ENCODE measurements at places on chromosomes 6 and 20.
A peak's percentile ranks its signal among the peaks of the same experiment; 100 is the strongest.

DNA sequence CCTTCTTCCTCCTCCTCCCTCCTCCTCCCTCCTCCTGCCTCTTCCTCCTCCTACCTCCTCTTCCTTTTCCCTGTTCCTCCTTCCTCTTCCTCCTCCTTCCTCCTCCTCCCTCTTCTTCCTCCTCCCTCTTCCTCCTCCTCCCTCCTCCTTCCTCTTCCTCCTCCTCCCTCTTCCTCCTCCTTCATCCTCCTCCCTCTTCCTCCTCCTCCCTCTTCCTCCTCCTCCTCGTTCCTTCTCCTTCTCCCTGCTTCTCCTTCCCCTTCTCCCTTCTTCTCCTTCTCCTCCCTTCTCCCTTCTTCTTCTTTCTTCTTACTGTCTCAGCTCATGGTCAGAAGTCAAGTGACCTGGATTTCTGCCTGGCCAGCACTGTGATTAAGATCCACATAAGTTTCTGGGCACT is 7.7 kb downstream of the MAS1 start:
- H3K27me3 ChIP-seq: no peaks in the 10 kb centered on the region
- H3K4me1 ChIP-seq: no peaks in the 10 kb centered on the region
- H3K36me3 ChIP-seq: no peaks in the 10 kb centered on the region

- H3K4me1 ChIP-seq: peaks cover 11% of the 10 kb centered on the region
- no peaks in the 10 kb centered on the region for H3K36me3 ChIP-seq
- no peak for DNase-seq
- no peak overlapping the region for H3K4me3 ChIP-seq
- H3K27me3 ChIP-seq: no peaks in the 10 kb centered on the region
- no peak overlapping the region for H3K27ac ChIP-seq
These were observed 43.7 kb downstream of the FRK start for GRCh38 chr6:116016846-116017545.

DNA sequence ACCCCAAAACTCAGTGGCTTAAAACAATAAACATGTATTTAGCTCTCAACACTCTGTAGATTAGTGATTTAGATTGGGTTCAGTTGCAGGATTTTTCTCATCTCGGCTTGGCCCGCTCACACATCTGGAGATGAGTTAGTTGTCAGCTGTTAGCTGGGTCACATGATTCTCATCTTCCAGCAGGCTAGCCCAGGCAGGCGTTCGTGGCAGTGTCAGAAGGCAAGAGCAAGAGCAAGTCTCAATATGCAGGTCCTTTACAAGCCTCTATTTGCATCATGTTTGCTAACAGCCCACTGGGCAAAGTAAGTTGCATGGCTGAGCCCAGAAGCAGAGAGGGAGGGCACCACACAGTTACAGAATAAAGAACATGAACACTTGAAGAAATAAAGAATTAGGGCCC is 83.6 kb upstream of the MYLIP start:
- H3K27ac ChIP-seq: no peak overlapping the region
- no peak overlapping the region for H3K4me3 ChIP-seq
- no peaks in the 10 kb centered on the region for H3K4me1 ChIP-seq
- H3K36me3 ChIP-seq: no peaks in the 10 kb centered on the region

DNA sequence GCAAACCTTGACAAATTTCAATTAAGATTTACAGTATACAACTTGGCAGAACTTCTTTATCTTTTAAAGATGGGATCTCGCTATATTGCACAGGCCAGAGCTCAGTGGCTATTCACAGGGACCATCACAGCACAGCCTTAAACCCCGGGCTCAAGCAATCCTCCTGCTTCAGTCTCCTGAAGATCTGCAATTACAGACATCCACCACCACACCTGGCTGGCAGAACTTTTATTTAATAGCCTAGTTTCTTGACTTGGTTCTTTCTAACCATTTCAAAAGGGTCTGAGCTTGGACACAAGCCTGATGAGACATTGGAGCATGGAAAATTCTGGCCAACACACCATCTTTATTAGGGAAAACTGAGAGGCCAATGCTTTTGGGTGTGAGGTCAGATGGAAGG is 151.6 kb upstream of the KCNG1 start:
- H3K27ac ChIP-seq: no peak overlapping the region
- no peaks in the 10 kb centered on the region for H3K4me1 ChIP-seq
- no peak overlapping the region for H3K4me3 ChIP-seq
- H3K27me3 ChIP-seq: no peaks in the 10 kb centered on the region
- DNase-seq: no peak

GRCh38 chr6:167703781-167704180 is 122.9 kb upstream of the AFDN start:
- no peak overlapping the region for H3K4me3 ChIP-seq
- no peaks in the 10 kb centered on the region for H3K27me3 ChIP-seq
- no peak overlapping the region for H3K27ac ChIP-seq
- no peak for DNase-seq

- no peak overlapping the region for H3K4me3 ChIP-seq
- DNase-seq: no peak
- no peaks in the 10 kb centered on the region for H3K36me3 ChIP-seq
- H3K27ac ChIP-seq: no peak overlapping the region
These were observed 54.7 kb downstream of the PHF20 start for GRCh38 chr20:35826397-35826998.

GRCh38 chr6:113697632-113698410 is 159.3 kb upstream of the MARCKS start:
- no peaks in the 10 kb centered on the region for H3K27me3 ChIP-seq
- no peak for DNase-seq
- H3K36me3 ChIP-seq: no peaks in the 10 kb centered on the region
- no peak overlapping the region for H3K4me3 ChIP-seq

- peaks cover 9% of the 10 kb centered on the region for H3K4me1 ChIP-seq
- no peak overlapping the region for H3K27ac ChIP-seq
- H3K4me3 ChIP-seq: no peak overlapping the region
- H3K36me3 ChIP-seq: no peaks in the 10 kb centered on the region
These were observed 2.3 kb upstream of the OCSTAMP start for GRCh38 chr20:46552460-46553420.

DNA sequence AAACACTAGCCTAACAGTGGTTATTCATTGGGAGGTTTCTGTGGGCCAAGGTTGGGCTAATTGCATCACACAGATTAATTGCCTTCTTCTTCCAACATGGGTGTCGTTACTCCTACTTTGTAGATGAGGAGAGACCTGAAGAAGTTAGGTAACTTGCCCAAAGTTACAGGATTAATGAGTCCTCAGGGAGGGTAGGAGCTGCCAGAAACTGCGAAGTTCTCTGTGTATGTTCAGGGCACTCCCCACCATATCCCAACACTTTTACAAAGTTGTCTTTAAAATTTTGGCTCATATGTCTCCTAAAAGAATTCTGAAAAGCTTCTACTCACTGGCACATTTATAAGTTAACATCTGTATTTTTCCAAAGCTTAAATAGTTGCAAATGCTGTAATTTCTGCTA is 323.5 kb upstream of the HSF2 start:
- peaks cover 10% of the 10 kb centered on the region for H3K4me1 ChIP-seq
- DNase-seq: no peak
- H3K27me3 ChIP-seq: no peaks in the 10 kb centered on the region
- H3K36me3 ChIP-seq: no peaks in the 10 kb centered on the region

GRCh38 chr6:25487012-25487411 is 165.0 kb upstream of the SCGN start:
- H3K27ac ChIP-seq: no peak overlapping the region
- H3K4me3 ChIP-seq: no peak overlapping the region
- H3K36me3 ChIP-seq: no peaks in the 10 kb centered on the region
- DNase-seq: no peak

GRCh38 chr20:2654384-2654822 is 2.0 kb downstream of the NOP56 start:
- no peaks in the 10 kb centered on the region for H3K36me3 ChIP-seq
- no peaks in the 10 kb centered on the region for H3K27me3 ChIP-seq
- H3K4me1 ChIP-seq: peaks cover 22% of the 10 kb centered on the region
- H3K4me3 ChIP-seq: peak overlapping the region; percentile 83
- no peak overlapping the region for H3K27ac ChIP-seq

GRCh38 chr20:38286586-38287531 is 17.1 kb upstream of the BPI start:
- peaks cover 8% of the 10 kb centered on the region for H3K4me1 ChIP-seq
- H3K36me3 ChIP-seq: no peaks in the 10 kb centered on the region
- H3K27ac ChIP-seq: no peak overlapping the region
- H3K4me3 ChIP-seq: no peak overlapping the region
- no peaks in the 10 kb centered on the region for H3K27me3 ChIP-seq

- no peaks in the 10 kb centered on the region for H3K4me1 ChIP-seq
- DNase-seq: no peak
- no peaks in the 10 kb centered on the region for H3K36me3 ChIP-seq
- H3K27me3 ChIP-seq: no peaks in the 10 kb centered on the region
- no peak overlapping the region for H3K4me3 ChIP-seq
- no peak overlapping the region for H3K27ac ChIP-seq
These were observed 228.7 kb upstream of the RREB1 start for GRCh38 chr6:6878887-6879585.

DNA sequence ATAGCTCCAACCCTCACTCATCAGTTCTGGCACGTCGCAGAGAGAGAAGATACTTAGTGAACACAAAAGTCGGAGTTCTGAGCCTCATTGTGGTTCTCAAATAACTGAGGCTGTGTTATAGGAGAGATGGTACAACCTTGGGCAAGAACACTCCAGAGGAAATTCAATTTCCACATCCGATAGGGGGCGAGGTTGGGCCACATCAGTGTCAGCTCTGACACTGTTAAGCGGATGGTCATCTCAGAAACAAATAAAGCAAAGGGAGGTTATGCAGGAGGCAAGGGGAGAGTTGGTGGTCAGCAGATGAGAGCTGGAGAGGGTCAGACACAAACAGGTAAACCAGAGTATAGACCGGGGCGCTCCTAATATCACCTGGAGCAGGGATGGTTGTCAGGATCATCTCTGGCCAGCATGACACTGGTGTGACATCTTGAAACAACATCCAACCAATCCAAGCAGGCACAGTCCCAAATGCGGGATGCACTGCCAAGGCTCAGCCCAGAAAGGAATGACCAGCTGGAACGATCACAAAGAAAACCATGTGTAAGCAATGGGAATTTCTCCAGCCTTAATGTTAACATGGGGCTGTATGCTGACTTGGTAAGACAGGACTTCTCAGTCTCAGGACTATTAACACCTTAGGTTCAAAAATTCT is 331.8 kb downstream of the HACE1 start:
- peak; percentile 54 for DNase-seq
- no peaks in the 10 kb centered on the region for H3K4me1 ChIP-seq
- H3K36me3 ChIP-seq: no peaks in the 10 kb centered on the region

GRCh38 chr6:111806561-111807497 is 66.4 kb downstream of the FYN start:
- H3K36me3 ChIP-seq: no peaks in the 10 kb centered on the region
- no peaks in the 10 kb centered on the region for H3K27me3 ChIP-seq
- DNase-seq: no peak
- H3K4me3 ChIP-seq: no peak overlapping the region

- no peak for DNase-seq
- H3K36me3 ChIP-seq: no peaks in the 10 kb centered on the region
- H3K4me1 ChIP-seq: no peaks in the 10 kb centered on the region
- no peak overlapping the region for H3K4me3 ChIP-seq
- H3K27me3 ChIP-seq: no peaks in the 10 kb centered on the region
- no peak overlapping the region for H3K27ac ChIP-seq
These were observed 201.4 kb downstream of the ARHGAP18 start for GRCh38 chr6:129508477-129509145.

DNA sequence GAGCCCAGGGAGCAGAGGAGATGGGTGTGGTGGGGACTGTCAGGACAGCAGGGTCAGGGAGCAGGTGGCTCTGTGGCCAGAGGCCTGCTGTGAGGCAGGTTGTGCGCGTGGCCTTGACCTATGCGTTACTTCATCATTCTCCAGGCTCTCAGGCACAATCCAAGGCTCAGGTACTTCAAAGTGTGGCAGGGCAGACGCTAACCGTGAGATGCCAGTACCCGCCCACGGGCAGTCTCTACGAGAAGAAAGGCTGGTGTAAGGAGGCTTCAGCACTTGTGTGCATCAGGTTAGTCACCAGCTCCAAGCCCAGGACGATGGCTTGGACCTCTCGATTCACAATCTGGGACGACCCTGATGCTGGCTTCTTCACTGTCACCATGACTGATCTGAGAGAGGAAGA is 535 bp downstream of the NCR2 start:
- no peak overlapping the region for H3K4me3 ChIP-seq
- H3K4me1 ChIP-seq: no peaks in the 10 kb centered on the region
- no peak overlapping the region for H3K27ac ChIP-seq
- H3K36me3 ChIP-seq: no peaks in the 10 kb centered on the region
- peaks cover 9% of the 10 kb centered on the region for H3K27me3 ChIP-seq
- no peak for DNase-seq

DNA sequence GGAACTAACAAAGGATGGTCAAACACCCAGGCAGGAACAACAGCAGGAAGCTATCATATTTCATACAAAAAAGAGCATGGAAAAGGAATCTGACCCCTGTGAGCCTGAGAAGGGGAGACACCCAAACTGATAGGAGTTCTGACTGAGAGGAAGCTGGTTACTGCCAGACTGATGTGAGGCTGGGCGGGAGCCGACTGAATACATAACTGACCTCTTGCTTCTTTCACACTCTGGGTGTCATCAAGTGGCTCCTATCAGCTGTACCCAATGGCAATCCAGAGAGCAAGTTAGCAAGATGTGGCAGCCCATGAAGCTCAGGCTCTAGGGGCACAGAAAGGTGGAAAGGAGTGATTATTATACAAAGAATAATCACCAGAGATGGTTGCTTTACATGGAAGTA is 795.1 kb upstream of the HS3ST5 start:
- H3K27me3 ChIP-seq: no peaks in the 10 kb centered on the region
- H3K4me3 ChIP-seq: no peak overlapping the region
- DNase-seq: no peak
- H3K4me1 ChIP-seq: no peaks in the 10 kb centered on the region

All from neural progenitor cell (in vitro differentiated cells).